Left kidney (tissue), 8 donors: ENCODE measurements at places on chromosomes 1 and 21. TPM values are rescaled to one million over a fixed set of nuclear protein-coding genes. Genes with fewer than 3 reads are reported as not detected.

- DNase-seq = peak; percentile 83
Observed at GRCh38 chr1:43073490-43074230, 98.4 kb downstream of the EBNA1BP2 start.

- no peak for DNase-seq
Observed at GRCh38 chr21:24197132-24197643, 1410.1 kb downstream of the MRPL39 start.

GRCh38 chr1:221672239-221672645 lies 69.6 kb downstream of the DUSP10 start:
- DNase-seq = no peak

The CD84 gene
- polyA plus RNA-seq = 1.1 TPM

DNA sequence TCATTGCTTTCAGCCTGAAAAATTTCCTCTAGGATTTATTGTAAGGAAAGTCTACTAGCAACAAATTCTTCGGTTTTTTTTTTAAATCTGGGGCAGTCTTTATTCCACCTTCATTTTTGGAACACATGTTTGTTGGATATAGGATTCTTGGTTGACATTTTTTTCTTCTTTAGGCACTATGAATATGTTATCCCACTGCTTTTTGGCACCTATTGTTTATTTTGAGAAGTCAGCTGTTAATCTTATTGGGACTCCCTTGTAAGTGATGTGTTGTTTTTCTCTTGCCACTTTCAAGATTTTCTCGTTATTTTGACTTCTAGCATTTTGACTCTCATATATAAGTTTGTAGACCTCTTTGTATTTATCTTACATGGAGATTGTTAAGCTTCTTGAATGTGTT lies 99.3 kb downstream of the NPHS2 start:
- no peak for DNase-seq

DNA sequence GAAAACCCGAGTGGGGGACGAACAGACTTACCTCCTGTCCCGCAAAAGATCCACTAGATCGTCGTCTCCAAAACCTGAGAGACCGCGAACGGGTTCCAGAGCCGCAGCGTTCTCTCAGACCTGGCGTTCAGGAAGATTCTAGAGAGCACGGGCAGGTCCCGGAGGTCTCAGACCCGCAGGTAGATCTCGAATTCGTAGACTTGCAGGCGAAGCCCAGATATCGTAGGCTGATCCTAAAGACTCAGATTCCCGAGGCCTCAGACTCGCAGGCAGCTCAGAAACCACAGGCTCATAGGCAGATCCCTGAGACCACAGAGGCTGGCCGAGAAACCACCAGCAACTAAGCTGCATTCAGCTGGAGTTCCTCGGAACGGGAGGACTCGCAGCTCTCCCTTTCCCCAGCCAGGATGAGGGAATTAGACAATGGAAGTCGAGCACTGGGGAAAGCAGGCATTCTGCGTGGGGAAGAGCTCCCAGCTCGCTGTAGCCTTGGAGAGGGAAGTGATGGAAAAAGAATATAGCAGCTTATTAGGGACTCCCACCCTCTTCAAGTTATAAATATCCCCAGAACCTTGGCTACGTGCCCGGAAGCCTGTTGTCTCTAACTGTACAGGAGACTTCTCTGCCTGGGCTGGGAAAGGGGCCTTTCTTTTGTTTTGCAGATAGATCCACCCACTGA lies at the start of gene ZNF436:
Gene ZNF436 (minus strand): TSS at position 502 of the 679 bp plus-strand sequence. CDS start 1,831 bp downstream, outside the sequence.
- DNase-seq = peak; percentile 89
